Kasumi-1 (cell line): ENCODE measurements at places on chromosomes 2 and 18.

DNA sequence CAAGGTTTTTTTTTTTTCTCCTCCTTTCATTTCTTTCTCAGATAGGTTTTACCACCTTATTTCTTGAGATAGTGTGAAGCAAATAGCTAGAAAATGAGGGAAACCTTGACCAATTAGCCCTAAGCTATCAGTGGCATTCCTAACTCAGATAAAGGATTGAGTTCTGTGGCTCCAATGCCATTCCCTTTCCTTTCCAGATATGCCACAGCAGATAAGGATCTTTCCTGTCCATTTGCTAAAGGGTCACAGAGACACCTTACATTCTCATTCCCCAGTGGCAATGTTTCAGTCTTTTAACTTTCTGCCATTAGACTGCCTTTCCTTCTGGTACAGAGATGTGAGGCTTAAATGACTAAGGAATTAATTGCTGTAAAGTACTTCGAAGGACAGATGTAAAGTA, 81.7 kb downstream of the MGAT5 start:
- no peak for DNase-seq

DNA sequence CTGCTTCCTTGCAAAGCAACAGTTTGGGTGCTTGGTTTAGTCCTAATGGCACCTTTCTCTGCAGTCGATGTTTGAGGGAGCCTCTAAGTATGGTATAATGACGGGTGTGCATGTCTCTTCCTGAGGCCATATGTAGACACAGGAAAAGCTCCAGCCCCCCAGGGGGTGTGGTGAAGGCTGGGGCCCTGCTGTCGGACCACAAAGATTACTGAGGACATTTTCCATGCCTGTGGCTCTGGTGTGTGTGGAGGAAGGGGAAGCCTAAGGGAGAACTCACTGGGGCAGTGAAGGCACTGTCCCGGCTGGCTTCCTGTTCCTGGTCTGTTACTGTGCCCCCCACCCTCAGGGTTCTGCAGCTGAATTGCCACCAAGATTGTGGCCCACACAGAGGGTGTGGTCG, 187.1 kb downstream of the FHOD3 start:
- peak; percentile 29 for DNase-seq

- no peak for DNase-seq
Measured at GRCh38 chr18:59742325-59743111, 45.3 kb upstream of the CCBE1 start.

GRCh38 chr2:113848758-113849415, 41.0 kb upstream of the ACTR3 start:
- no peak for DNase-seq

- no peak for DNase-seq
Measured at GRCh38 chr18:29003194-29003593, 826.3 kb upstream of the CDH2 start.

DNA sequence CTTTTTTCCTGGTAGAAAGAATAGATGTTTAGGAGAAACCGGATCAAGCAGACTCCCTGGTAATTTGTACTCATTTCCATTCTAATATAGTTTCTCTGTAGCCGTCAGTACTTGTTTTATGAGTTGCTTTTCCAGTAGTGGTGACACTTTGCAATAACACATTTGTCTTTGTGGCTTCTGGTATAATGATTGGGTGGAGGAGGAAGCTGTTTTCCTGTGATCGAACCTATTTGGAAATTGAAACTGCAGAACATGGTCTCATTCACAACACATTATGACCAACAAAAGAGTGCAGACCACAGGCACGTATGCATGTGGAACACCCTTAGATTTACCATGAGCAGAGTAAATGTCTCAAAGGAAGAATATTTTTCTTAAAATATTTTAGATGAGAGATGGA, 7.6 kb upstream of the SERPINB12 start:
- DNase-seq, result no peak

GRCh38 chr2:55425431-55425831, 5.8 kb upstream of the CCDC88A start:
- peak; percentile 60 for DNase-seq

DNA sequence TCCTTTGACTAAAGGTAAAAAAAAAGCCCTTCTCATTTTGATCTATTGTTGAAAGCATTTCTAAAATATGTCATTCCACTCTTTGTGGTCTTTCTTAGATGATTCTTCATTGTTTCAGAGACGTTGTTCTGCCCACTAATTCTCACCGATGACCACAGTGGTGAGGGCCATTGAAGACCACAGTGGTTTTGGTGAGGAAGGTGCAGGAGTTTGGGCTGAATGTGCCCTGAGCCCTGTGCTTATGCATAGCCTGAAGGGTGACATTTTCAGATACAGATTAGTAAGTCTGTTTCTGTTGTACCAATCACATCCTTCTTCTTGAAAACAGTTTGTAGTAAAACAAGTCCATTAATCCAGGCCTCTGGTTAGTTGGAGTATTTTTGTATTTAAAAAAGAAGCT, 251.3 kb upstream of the ATP5MC3 start:
- DNase-seq, result no peak

GRCh38 chr2:11634584-11634983, 35.4 kb downstream of the NTSR2 start:
- DNase-seq, result no peak

DNA sequence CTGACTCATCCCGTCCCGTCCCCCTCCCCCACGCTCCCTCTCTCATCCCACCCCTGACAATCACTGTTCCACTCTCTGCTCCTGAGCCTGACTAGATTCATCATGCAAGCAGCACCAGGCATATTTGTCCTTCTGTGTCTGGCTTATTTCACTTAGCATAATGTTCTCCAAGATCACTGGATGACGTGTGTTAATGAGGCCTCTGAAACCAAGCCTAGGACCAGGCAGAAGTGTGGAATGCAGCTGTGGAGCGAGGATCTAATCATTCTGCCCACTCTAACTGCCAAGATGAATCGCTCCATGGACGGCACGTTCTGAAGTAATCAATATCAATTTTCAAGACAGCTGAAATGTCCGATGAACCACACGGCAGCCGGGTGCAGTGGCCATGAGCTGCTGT, 122.4 kb upstream of the ZNF236 start:
- no peak for DNase-seq

DNA sequence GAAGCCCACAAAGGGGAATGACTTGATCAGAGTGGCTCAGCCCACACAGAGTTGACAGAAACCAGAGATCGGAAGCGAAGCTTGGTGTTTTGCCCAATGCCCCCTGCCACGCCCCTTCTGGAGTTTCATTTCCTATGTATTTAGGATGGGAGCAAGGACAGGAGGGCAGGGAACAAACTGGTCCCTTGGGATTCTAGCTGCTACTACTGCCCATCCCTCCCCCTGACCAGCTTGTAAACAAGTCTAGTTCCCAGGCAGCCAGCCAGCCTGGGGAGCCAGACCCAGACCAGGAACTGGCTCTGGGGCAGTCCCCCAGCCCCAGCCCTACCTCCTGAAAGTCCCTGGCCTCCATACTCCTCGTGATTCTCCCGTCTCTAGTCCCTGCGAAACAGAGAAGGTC, 8.3 kb downstream of the WNT6 start:
- DNase-seq, result no peak

DNA sequence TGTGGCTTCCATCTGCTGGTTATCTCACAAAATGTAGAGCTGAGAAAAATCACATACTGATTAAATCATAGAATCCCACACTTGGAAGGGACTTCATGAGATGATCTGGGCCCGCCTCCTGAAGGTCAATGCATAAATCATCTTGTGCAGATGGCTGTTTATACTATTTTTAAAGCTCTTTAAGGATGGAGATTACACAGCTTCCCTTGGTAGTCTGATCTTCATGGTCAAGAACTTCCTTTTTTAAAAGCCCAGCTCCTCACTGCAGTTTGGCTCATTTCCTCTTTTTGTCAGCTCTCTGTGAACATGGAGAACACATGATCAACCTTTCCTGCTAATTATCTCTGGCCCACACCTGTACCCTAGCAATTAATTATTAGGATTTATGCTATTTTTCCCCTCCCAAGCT, 25.9 kb downstream of the GCG start:
- peak; percentile 96 for DNase-seq

DNA sequence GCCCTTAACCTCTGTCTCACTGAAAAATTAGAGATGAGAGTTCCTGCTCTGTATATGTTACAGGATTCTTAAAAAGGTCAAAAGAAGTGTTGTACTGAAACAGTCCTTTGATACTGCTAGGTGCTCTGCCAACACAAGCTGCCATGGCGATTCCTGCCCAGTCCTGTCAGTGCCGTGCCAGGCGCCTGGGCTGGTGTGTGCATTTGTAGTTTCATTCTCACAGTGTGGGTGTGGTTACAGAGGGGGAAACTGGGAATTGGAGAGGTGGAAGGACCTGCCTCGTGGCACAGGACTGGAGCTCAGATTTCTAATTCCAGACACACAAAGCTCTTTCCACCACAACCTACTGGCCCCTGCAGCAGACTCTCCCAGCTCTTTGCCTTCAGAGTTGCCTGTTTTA, 122.3 kb upstream of the RAB6C start:
- DNase-seq, result no peak

- no peak for DNase-seq
Measured at GRCh38 chr2:166070231-166070630, 57.6 kb downstream of the SCN1A start.
